ENCODE measurements at places on chromosomes 2 and 18. TPM values are rescaled to one million over a fixed set of nuclear protein-coding genes. Genes with fewer than 3 reads are reported as not detected.

Gene SNTG2
- total RNA-seq: not detected

Gene NT5DC4
- 1.8 TPM for total RNA-seq

Gene SLC38A11
- not detected for total RNA-seq

Gene PSME4
- total RNA-seq: 78.8 TPM

Gene ADAM23
- total RNA-seq: 30.1 TPM

Gene SAG
- total RNA-seq: not detected

Gene TOGARAM2
- not detected for total RNA-seq

Gene HOXD12
- total RNA-seq: not detected

Gene SLC9A2
- 0.33 TPM for total RNA-seq

Gene ERBB4
- not detected for total RNA-seq

Gene AQP12A
- not detected for total RNA-seq

Gene REG3G
- not detected for total RNA-seq

Gene PAPOLG
- total RNA-seq: 22.0 TPM

Gene ABCG8
- total RNA-seq: not detected

Gene TRIM54
- not detected for total RNA-seq

Gene HAAO
- 0.67 TPM for total RNA-seq

Gene CD207
- not detected for total RNA-seq

Gene NCKAP5
- total RNA-seq: 9.3 TPM

Gene CYB5A
- 13.2 TPM for total RNA-seq

Gene ZC3H8
- 13.8 TPM for total RNA-seq

Gene SULT1C4
- total RNA-seq: not detected

Gene TDRD15
- total RNA-seq: not detected

Gene CAPN14
- 0.17 TPM for total RNA-seq

Gene CIB4
- total RNA-seq: not detected
